ENCODE measurements at places on chromosomes 5 and 9.

GRCh38 chr5:177428574-177429217 is 2.2 kb downstream of the GRK6 start:
- no peak for DNase-seq

GRCh38 chr5:34715711-34716110 is 59.6 kb downstream of the RAI14 start:
- DNase-seq: no peak

DNA sequence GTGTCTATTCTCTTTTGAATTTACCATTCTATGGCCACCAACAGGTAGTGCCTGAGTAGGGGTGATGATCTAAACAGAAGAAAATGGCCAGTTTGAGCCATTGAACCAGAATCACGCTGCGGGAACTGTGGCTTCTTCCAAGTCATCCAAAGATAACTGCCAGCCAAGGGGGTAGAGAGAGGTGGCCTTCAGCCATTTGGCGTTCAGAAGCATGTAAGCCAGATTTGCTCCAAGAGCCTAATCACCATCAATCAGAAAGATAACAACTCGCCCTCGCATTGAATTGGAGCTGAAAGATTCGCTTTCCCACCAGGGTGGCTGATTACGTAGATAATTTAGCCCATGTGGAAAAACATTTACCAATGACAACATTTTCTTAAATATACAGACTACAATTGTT is 1302.7 kb upstream of the DMAC1 start:
- no peak for DNase-seq

GRCh38 chr5:56666901-56667300 is 148.4 kb upstream of the MAP3K1 start:
- no peak for DNase-seq

- no peak for DNase-seq
Measured at GRCh38 chr9:119802621-119803020, 433.4 kb upstream of the BRINP1 start.

- DNase-seq: no peak
Measured at GRCh38 chr5:130893006-130893405, 272.1 kb downstream of the HINT1 start.

DNA sequence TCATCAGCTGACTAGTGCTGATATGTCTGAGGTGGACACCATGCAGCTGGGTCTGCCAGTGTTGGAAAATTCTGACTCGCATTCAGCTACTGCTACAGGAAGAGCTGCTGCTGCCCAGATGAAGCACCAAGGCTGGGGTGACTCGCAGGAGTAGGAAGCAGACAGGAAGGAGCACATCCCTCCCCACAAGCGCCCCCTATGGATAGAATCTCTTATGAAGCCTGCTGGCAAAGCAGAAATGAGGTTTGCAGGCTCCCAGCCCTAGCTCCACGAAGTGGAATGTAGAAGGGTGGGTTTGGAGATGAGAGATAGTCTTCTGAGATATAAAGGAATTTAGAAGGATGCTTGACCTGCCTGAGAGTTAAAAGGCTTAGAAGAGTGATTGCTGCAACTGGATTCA is 443.0 kb downstream of the ACTL7B start:
- no peak for DNase-seq

GRCh38 chr5:112776301-112776856 is 38.7 kb downstream of the APC start:
- DNase-seq: no peak
